ENCODE measurements at places on chromosomes 4 and X.
A peak's percentile ranks its signal among the peaks of the same experiment; 100 is the strongest.

DNA sequence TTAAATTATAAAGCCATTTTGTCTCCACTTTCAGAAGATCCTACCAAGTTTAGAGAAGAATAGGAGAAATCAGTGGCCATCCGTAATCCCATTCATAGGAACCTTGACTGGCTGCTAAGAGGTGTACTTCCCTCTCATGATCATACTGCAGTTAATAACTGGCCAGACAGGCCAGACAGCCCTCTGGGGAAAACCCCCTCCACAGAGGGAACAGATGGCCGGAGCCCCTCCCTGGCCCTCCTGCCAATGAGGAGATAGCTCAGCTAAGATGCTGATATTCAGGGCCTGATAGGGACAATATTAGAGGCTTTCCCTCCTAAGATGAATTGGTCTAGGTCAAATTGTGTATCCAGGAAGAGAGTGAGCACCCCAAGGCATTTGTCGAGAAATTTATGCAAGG, 200.0 kb upstream of the MAOA start:
- no peak for DNase-seq

DNA sequence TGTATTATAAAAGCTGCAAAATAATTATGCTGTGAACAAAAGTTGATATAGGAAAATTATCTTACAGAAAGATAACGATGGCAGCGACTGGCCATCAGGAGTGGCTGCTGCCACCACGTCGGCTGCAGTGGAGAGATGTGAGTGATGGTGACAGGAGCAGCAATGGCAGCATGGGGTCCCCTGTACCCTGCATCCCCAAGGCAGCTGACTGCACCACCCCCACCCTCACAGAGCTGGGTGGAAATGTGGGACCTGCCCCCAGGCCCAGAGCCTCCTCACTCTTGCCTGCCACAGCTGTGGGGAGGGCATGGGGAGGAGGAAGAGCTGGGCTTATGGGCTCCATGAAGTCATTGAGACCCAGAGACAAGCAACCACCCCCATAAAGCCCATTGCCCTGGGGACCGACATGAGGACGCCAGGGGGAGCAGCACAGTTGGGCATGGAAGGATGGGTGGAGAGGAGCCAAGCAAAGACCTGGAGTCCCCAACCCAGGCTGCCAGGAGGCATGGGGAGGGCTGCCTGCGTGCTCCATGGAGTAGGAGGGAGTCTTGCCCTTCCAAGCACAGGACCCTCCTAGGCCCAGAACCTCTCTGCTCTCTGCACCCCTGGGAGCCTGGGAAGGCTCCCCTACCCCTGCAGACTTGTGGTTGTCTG, 1090.5 kb downstream of the PCDH18 start:
- no peak for DNase-seq

DNA sequence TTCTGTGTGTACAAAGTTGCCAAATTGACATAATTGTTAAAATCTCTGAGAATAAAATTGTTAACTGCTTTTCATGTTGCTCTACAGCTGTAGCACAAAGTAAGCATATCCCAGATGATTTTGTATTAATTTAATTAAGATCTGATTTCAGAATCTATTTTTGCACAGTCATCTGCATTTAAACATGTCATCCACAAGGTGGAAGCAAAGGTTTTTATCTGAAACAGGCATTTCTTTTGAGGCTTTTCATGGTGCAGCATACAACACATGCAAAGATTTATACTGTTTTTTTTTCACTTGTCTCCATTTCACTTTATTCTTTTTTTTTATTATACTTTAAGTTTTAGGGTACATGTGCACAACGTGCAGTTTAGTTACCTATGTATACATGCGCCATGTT, 51.2 kb downstream of the GC start:
- DNase-seq = peak; percentile 35

GRCh38 chr4:3599951-3600350, 67.7 kb upstream of the LRPAP1 start:
- DNase-seq = no peak

- DNase-seq = peak; percentile 47
These were observed 54.5 kb downstream of the CHM start for GRCh38 chrX:85992811-85993229.

DNA sequence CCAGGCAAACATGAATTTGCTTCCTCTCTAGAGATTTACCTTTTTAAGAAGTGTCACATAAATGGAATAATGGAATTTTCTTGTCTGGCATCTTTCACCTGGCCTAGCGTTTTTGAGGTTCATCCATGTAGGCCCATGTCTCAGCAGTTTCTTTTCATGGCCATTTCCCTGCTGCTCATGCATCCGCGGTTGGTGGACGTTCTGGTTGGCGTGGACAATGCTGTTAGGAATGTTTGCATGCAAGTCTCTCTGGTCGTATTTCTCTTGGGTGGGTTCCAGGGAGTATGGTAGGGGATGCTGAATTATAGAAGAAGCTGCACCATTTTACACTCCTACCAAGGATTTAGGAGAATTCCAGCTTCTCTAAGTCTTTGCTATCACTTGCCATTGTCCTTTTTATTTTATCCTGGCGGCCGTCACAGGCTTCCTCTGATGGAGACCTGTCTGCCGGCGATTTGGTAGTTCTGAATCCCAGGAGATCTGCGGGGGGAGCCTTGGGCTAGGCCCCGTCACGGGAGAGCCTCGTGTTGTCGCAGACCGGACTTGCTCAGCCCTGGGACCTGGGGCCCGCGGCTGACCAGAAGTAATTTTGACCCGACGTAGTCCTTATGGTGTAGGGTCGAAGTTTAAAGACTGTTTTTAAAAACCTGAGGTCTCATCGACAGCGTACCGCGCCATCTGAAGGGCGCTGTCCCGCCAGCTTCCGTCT, 56.9 kb upstream of the TADA2B start:
- DNase-seq = peak; percentile 71

DNA sequence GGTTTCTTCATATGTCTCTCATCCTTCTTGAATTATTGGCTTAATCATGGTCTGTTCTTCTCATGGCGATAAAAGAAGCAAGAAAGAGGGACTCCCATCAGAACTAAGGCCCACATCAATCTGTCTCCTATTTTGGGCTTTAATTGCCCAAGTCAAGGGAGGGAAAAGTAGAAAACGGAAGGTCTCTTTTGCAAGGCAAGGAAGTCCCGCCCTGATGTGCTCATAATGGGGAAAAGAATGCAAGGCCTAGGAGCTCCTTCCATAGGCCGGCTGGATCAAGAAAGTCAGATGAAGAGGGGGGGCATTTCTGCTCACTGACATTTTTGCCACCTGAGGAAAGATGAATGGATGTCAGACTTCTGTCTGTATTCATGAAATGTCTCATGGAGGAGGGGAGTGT, 127.7 kb upstream of the RPS6KA3 start:
- no peak for DNase-seq

- DNase-seq = peak; percentile 72
These were observed 54.6 kb upstream of the RAPGEF2 start for GRCh38 chr4:159048166-159048886.

- no peak for DNase-seq
These were observed 28.7 kb upstream of the AFAP1 start for GRCh38 chr4:7968262-7968896.

DNA sequence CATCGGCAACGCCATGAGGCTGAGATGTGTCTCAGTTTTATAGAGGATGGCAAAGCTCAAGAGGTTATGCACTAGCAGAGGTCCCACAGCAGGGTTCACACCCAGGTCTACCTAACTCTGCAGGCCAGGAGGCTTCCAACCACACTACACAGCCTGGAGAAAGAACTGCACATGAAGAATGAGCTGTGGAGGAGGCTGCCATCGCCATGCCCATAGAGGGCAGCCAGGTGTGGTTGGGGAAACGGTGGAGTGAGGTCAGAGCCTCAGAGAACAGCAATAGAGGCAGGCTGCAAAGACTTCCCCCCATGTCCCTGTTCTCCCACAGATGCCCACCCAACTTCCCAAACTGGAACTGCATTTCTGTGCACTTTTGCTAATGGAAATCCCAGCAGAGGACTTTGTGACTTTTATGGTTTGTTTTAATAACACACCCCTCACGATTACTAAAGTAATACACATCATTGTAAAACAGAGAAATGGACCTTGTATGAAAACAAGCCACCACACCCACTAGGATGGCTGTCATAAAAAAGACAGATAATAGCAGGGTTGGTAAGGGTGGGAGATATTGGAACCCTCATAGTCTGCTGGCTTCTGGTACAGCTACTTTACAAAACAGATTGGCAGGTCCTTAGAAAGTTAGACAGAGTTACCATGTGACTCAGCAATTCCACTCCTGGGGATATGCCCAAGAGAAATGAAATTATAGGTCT, 58.9 kb upstream of the PROM1 start:
- no peak for DNase-seq

DNA sequence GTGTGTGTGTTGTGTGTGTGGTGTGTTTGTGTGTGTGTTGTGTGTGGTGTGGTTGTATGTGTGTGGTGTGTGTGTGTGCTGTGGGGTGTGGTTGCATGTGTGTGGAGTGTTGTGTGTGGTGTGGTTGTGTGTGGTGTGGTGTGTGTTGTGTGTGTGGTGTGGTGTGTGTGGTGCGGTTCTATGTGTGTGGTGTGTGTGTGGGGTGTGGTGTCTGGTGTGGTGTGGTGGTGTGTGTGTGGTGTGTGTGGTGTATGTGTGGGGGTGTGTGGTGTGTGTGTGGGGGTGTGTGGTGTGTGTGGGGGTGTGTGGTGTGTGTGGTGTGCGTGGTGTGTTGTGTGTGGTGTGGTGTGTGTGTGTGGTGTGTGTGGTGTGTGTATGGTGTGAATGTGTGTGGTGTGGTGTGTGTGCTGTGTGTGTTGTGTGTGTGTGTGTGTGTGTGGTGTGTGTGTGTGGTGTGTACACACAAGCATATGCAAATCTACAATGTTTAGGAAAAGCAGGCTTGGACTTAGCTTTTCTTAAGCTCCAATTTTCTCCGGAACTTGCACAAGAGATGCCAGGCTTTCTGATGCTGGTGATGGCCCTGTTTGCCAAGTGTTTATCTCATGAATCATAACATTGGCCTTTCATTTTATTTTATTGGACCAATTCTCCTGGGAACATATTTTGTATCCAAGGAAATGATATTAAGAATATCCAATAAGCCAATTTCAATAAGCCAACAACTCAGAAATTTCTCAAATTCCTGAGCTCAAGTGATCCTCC, 148.7 kb downstream of the SPATA18 start:
- DNase-seq = peak; percentile 73

- DNase-seq = no peak
These were observed 3.3 kb upstream of the BBS7 start for GRCh38 chr4:121873604-121874003.

GRCh38 chr4:15875663-15876460, 62.7 kb downstream of the FGFBP1 start:
- no peak for DNase-seq

DNA sequence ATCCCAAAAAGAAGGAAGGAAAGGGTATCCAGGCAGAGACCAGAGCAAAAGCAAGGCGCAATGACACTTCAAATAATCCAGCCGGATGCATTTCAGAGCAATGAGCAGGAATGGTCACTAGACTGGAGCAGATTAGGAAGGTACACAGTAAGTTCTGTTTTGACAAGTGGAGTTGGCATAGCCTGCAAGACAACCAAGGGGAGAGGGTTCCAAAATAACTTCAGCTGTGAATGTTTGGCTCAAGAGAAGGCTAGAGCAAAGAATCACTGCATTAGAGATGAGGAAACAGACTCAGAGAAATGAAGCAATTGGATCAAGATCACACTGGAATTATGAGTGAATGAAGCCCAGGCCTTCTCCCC, 90.0 kb upstream of the EGFL6 start:
- DNase-seq = no peak

DNA sequence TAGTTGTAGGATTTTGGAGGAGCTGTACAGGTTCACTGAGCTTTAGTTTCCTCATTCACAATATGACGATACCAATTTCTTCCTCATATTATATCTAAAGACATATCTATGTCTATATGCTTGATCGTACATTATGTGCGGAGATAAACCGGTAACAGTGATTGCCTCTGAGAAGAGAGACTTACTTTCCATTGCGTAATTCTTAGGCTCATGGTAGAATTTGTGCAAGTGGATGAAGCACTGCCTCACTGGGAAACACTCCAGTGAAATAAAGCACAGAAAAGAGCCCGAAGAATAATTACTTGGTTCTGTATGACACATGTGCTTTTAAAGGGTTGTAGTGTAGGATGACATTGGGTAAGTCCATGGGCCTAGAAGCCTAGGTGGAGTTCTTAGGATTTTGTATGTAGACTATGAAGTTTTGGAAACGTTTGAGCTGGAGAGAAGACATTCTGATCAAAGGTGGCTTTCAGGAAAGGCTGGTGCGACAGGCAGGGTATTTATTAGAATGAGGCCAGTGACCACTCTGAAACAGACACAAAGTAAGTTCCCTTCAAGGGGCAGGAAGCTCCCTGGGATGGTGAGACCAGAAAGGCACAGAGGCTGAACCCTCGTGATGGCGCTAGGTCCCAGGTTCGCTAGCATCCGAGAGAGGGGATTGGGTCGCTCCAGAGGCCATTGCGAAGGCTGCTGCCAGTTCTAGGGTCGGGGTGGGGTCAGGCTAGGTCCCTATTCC, 649 bp upstream of the VBP1 start:
- DNase-seq = peak; percentile 4

DNA sequence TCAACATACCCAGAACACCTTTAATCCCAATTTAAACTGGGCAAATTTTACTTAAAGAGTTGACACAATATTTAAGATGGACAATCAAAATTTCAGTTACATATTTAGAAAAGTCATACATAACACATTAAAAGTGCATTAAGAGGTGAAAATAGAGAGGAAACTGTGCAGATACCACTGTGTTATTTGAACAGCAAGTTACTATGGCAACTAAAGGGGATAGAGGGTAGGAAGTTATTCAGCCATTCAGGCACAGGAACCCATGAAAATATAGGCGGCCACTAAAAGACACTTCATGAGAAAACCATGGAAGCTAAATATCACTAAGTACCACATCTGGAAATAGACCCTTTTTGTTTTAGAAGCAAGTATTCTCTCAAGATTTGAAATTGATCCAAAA, 75.1 kb downstream of the PDGFC start:
- DNase-seq = no peak

- DNase-seq = peak; percentile 50
These were observed 145.5 kb downstream of the NWD2 start for GRCh38 chr4:37389967-37390580.

DNA sequence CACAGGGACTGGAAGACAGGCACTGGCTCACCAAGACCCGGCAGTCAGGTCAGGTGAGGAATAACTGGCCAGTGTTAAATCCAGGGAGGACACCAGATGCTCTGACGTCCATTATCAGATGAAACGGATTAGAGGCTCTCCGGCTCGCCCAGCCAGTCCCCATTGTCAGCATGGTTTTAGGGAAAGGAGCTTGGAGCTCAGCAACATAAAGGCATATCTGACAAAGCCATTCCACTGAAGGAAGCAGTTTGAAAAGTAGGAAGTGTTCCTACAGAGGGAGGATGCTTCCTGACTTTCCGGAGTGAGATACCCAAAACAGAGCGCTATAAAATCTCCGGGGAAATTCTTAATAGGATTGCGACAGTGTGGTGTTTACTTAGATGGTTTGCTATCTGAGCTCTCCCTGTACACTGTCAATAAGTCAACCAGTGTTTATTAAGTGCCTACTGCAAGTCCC, 14.8 kb downstream of the NDNF start:
- DNase-seq = no peak

DNA sequence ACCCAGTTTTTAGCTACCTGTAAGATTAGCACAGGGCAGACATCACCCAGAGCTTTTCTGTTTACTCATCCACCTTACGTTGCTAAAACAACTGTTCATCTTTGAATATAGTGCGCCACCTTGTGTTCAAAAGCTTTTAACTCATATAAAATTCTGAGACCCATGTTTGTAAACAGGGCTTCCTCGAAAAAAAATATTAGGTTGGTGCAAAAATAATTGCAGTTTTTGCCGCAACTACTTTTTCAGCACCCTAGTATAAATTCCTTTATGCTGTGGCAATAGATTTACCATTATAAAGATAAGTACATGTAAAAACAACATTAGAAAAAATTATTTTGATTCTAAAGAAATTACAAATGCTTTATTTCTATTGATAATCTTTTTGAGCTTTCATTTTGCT, 147.9 kb downstream of the LRBA start:
- peak; percentile 84 for DNase-seq
